ENCODE measurements at places on chromosomes 12 and 14. TPM values are rescaled to one million over a fixed set of nuclear protein-coding genes. Genes with fewer than 3 reads are reported as not detected.

The YAF2 gene
- total RNA-seq = 33.1 TPM

DNA sequence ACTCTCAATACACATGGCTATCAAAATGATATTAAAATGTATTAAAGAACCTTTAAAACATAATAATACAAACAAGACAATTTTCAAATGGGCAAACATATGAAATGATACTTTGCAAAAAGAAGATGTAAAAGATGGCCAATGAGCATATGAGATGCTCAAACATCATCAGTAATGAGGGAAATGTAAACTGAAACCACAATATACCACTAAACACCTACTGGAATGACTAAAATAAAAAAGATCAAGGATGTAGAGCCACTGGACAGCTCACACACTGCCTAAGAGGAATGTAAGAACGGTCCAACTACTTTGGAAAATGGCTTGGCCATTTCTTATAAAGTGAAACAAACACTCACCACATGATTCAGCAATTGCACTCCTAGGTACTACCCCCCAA lies 97.2 kb upstream of the BBS10 start:
- no peak overlapping the region for H3K4me3 ChIP-seq
- H3K36me3 ChIP-seq = no peaks in the 10 kb centered on the region
- H3K4me1 ChIP-seq = no peaks in the 10 kb centered on the region
- H3K27ac ChIP-seq = no peak overlapping the region

- H3K4me3 ChIP-seq = no peak overlapping the region
- DNase-seq = no peak
- H3K27me3 ChIP-seq = no peaks in the 10 kb centered on the region
- no peaks in the 10 kb centered on the region for H3K36me3 ChIP-seq
- no peak overlapping the region for H3K27ac ChIP-seq
These were observed 173.6 kb upstream of the EEA1 start for GRCh38 chr12:93102744-93103143.

The CEP290 gene
- 48.5 TPM for total RNA-seq

DNA sequence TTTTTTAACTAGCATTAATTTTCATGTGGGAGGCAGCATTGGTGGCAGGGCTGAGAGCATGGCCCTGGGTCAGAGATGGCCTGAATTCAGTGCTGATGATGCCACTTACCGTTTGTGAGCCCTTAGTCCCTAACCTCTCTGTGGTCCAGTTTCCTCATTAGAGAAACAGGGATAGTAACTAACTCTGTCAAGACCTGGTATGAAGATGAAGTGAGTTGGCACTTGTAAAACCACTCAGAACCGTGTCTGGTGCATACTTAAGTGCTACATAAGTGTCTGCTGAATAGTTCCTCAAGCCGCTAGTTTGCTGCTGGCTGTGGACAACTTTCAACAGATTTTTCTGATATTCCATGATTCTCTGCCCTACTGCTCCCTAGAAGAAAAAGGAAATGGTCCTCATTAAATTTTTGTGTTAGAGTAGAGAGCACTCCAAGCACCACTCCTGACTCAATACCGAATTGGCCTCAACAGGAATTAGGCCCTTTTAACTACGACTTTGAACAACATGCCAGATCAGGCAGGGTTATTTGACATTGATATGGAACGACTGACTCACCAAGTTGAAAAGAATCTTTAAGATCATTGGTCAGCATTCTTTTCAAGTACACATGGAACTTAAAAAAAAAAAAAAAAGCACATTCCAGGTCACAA lies 250.2 kb downstream of the ANO2 start:
- no peaks in the 10 kb centered on the region for H3K27me3 ChIP-seq
- DNase-seq = no peak
- no peak overlapping the region for H3K4me3 ChIP-seq
- H3K36me3 ChIP-seq = no peaks in the 10 kb centered on the region

- H3K36me3 ChIP-seq = no peaks in the 10 kb centered on the region
- no peak overlapping the region for H3K27ac ChIP-seq
- H3K4me3 ChIP-seq = no peak overlapping the region
- no peak for DNase-seq
- H3K4me1 ChIP-seq = no peaks in the 10 kb centered on the region
These were observed 994.0 kb upstream of the FLRT2 start for GRCh38 chr14:84535976-84536375.

The FAM90A1 gene
- total RNA-seq = 1.5 TPM

- DNase-seq = no peak
- H3K4me3 ChIP-seq = no peak overlapping the region
- H3K27ac ChIP-seq = no peak overlapping the region
- H3K27me3 ChIP-seq = no peaks in the 10 kb centered on the region
These were observed 18.1 kb upstream of the KSR2 start for GRCh38 chr12:117986705-117987469.

The RNASE3 gene
- total RNA-seq = 0.50 TPM

- no peaks in the 10 kb centered on the region for H3K4me1 ChIP-seq
- no peaks in the 10 kb centered on the region for H3K27me3 ChIP-seq
- no peaks in the 10 kb centered on the region for H3K36me3 ChIP-seq
- H3K4me3 ChIP-seq = peak overlapping the region; percentile 13
These were observed 21.8 kb downstream of the FKBP11 start for GRCh38 chr12:48903363-48903981.

DNA sequence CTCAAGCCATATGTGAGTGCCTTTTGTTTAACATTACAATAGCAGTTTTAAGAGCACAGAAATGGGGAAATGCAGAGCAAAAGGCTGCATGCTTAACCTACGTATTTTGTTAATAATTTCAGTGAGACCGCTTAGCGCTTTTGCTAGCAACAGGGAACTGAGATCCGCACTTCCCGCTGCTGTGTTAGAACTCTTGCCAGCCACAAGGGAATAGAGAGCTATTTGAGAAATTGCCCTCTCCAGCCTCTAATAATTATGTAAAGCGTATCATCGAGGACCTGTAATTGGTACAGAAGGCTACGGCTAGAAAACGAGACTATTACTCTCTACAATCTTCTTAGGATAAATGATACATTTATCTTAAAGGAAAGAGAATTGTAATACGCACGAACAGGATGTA lies 205.2 kb upstream of the GRIP1 start:
- H3K4me3 ChIP-seq = no peak overlapping the region
- H3K27me3 ChIP-seq = no peaks in the 10 kb centered on the region
- DNase-seq = no peak
- no peaks in the 10 kb centered on the region for H3K36me3 ChIP-seq
- no peaks in the 10 kb centered on the region for H3K4me1 ChIP-seq

The HPD gene
- 10.6 TPM for total RNA-seq

DNA sequence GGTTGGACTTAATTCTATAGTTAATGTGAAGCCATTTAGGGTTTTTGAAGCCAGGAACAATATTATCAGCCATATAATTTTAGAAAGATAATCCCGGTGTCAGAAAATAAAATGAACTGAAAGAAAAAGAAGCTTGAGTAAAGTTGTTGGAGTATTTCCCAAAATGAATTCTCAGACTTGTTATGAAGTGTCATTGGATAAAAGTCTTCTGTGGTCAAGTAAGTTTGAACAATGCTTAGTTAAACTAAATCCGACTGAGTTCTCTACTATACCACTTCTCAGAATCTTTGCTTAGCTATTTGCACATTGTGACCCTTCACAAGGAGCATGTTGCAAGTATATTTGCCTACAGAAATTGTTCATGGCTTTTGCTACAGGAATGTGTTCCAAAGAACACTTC lies 17.5 kb upstream of the FLRT2 start:
- H3K27ac ChIP-seq = no peak overlapping the region
- no peak for DNase-seq
- no peaks in the 10 kb centered on the region for H3K27me3 ChIP-seq
- no peaks in the 10 kb centered on the region for H3K4me1 ChIP-seq
- no peaks in the 10 kb centered on the region for H3K36me3 ChIP-seq

DNA sequence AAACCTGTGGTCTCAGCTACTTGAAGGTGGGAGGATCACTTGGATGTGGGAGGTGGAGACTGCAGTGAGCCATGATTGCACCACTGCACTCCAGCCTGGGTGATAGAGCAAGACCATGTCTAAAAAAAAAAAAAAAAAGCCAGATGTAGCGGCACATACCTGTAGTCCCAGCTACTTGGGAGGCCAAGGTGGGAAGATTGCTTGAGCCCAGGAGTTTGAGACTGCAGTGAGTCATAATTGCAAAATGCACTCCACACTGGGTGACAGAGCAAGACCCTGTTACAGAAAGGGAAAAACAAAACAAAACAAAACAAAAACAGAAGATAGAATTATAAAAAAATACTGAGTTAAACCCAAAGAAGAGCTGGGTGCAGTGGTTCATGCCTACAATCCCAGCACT lies 29.1 kb upstream of the APOF start:
- H3K27ac ChIP-seq = no peak overlapping the region
- no peaks in the 10 kb centered on the region for H3K4me1 ChIP-seq
- H3K27me3 ChIP-seq = no peaks in the 10 kb centered on the region
- no peak overlapping the region for H3K4me3 ChIP-seq
- DNase-seq = no peak
- no peaks in the 10 kb centered on the region for H3K36me3 ChIP-seq

- H3K27me3 ChIP-seq = no peaks in the 10 kb centered on the region
- no peak overlapping the region for H3K27ac ChIP-seq
- H3K36me3 ChIP-seq = no peaks in the 10 kb centered on the region
These were observed 73.4 kb downstream of the IFNG start for GRCh38 chr12:68086019-68086603.

- H3K27me3 ChIP-seq = no peaks in the 10 kb centered on the region
- no peak overlapping the region for H3K4me3 ChIP-seq
These were observed 131.9 kb upstream of the CAND1 start for GRCh38 chr12:67137256-67137655.

GRCh38 chr12:47207829-47208248 lies 128.1 kb upstream of the AMIGO2 start:
- DNase-seq = no peak
- H3K4me1 ChIP-seq = no peaks in the 10 kb centered on the region
- no peak overlapping the region for H3K4me3 ChIP-seq
- H3K27ac ChIP-seq = no peak overlapping the region
- H3K36me3 ChIP-seq = no peaks in the 10 kb centered on the region

DNA sequence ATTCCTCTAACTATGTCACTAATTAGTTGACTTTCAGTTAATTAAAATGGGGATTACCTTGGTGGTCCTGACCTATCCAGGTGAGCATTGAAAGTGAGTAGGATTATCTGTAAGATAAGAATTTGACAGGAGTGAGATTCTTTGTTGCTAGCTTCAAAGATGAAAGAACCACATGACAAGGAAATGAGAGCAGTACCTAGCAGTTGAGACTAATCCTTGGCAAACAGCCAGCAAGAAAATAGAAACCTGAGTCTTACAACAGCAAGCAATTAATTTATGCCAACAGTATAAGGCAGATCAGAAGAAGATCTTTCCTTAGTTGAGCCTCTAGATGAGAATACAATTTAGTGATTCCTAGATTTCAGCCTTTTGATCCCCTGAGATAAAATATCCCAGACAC lies 1058.4 kb downstream of the LRFN5 start:
- no peaks in the 10 kb centered on the region for H3K36me3 ChIP-seq
- no peak overlapping the region for H3K27ac ChIP-seq
- no peak for DNase-seq
- no peaks in the 10 kb centered on the region for H3K4me1 ChIP-seq
- no peaks in the 10 kb centered on the region for H3K27me3 ChIP-seq
- no peak overlapping the region for H3K4me3 ChIP-seq

The PZP gene
- total RNA-seq = 6.5 TPM

DNA sequence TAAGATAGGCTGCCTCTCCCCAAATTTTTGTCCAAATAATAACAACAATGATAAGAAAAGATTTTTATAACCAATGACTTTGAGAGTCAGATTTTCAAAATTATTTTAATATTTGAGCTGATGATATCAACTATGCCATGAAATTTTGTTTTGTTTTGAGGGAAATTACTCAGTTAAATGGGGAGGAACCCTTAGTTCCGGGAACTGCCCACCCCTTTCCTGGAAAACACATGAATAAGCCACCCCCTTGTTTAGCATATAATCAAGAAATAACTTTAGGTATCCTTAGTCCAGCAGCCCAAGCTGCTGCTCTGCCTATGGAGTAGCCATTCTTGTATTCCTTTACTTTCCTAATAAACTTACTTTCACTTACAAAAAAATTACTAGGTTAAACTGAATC lies 61.4 kb downstream of the HMGA2 start:
- H3K27me3 ChIP-seq = no peaks in the 10 kb centered on the region
- no peaks in the 10 kb centered on the region for H3K36me3 ChIP-seq
- DNase-seq = no peak
- no peak overlapping the region for H3K27ac ChIP-seq
- H3K4me1 ChIP-seq = no peaks in the 10 kb centered on the region

- no peaks in the 10 kb centered on the region for H3K4me1 ChIP-seq
- H3K27ac ChIP-seq = no peak overlapping the region
- H3K4me3 ChIP-seq = no peak overlapping the region
- H3K36me3 ChIP-seq = no peaks in the 10 kb centered on the region
- H3K27me3 ChIP-seq = no peaks in the 10 kb centered on the region
These were observed 77.4 kb downstream of the BBS10 start for GRCh38 chr12:76270657-76271358.

The RNASE12 gene
- total RNA-seq = not detected

DNA sequence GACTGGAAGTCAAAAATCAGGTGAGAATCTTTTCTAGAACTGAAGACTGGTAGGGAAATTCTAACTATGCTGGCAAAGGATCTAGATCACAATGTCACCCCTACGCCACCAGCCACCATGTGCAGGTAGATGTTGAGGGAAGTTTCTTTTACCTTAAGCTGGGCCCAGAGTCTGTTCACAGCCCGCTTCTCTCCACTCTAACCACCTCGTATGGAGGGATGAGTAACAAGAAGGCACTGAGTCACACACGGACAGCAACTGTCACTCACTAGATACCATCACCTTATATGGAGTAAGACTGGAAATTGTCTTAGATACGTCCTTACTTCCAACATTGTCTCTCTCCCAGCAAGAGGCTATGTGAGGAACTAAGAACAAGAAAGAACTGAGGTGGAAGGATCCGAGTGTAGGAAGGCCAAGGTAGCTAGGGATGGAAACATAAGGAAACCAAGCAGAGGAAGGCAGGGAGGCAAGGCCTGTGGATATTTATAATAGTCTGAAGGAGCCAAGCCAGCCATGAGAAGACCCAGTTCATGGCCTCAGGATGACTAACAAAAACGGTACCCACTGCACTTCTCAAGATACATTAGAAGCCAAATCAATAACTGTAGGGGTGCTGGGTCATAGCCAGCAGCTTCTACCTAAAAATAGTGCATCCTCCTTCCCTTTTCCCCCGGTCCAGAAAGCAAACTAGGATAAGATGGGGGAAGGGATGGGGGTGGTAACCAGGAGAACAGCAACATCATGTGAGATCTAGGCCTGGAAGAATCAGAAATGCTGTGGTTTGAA lies 15.5 kb downstream of the REM2 start:
- no peaks in the 10 kb centered on the region for H3K36me3 ChIP-seq
- H3K27ac ChIP-seq = no peak overlapping the region
- H3K4me3 ChIP-seq = no peak overlapping the region
- no peaks in the 10 kb centered on the region for H3K27me3 ChIP-seq
